Common myeloid progenitor, CD34-positive (primary cell): ENCODE measurements at places on chromosomes 7 and 10.

DNA sequence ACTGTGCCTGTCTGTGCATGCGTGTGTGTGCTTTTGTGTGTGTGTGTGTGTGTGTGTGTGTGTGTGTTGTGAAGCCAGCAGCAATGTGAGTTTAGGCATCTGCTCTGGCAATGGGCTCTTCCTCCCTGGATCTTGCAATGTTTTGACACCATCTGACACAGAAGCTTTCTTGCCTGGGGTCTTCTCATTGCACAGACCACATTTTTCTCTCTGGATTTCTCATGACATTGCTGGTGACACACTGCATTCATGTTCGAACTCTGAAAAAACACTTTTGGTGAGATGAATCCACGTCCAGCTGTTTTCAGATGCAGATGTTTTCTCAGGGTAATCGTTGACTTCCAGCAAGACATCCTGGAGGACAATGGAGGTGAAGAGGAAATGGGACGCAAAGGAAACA, 63.0 kb upstream of the FZD8 start:
- DNase-seq: no peak

DNA sequence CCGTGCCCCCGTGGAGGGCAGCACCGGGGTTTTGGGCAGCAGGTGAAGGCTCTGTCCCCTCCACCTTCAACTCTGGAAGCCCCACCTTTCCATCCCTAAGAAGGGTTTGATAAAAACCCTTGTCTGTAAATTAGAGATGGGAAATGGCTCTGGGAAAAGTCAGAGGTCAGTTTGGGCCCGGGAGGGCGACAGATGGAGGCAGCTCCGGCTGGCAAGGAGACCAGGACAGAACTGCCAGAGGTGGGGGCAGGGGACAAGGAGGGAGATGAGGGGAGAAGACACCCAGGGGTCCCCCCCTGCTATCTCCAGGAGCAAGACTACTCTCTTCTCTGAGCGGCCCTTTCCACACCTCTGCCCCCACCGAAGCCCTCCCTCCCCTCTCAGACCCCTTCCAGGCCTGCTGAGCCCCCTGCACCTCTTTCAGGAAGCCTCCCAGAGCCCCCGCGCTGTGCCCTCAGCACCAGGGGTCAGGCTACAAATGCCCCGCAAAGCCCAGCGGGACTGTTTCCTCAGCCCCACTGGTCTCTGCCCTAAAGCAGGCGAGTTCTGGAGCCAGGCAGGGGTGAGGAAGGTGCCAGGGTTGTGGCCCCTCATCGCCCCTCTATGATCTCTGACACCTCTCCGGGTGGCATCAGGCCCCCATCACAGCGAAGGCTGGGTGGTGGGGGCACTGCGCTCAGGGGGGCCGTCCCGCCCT, 980 bp upstream of the SH2B2 start:
- no peak for DNase-seq

DNA sequence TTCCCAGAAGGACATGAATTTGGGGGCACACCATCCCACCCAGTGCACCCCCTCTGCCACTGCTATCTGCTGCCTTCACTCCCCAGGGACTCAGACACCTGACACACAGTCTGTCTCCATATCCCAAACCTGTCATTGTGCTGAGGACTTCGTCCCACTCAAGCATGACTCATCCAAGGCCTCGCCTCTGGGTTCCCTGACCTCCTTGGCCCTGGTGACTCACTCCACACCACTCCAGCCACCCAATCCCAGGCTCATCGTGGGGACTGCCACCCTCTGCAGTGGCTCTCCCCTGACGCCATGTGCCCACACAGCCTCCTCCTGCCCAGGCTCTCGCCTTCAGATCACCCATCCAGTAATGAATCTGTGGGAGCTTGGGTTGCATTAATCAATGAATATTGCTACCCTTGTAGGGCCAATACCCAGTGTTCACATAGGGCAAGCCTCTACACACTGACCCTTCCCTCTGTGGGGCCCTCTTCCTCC, 6.6 kb upstream of the INSIG1 start:
- DNase-seq: no peak

GRCh38 chr10:47141349-47141748, 158.6 kb upstream of the GDF10 start:
- no peak for DNase-seq

DNA sequence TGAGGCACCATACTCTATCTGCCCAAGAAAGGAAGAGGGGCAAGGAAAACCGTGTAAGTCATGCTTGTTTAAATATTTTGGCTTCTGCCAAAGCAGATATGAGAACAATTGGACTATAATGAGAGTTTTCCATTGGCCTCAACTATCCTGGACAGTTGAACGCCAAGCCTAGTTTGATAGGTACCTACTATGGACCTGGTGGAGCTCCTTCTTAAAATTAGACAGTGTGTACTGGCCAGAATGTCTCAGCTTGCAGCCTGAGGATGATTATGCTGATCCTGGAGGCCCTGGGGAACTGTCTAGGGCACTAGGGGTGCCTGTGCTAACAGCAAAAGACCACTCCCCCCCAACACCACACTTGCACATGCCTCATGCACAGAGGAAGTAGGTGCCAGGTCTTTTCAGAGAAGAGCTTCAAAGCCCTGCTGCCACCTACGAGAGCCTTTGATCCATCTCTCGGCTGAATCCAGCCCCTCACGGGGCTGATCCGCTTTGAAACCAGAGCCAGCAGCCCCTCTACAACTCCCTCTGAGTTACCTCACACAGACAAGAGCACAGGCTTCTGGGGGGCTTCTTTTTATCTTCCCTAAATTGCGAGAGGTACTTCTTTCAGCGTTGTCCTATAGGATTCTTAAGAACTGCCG, 473.8 kb upstream of the GALNT17 start:
- DNase-seq: no peak

GRCh38 chr10:79342295-79342761, 4.9 kb upstream of the PPIF start:
- no peak for DNase-seq

DNA sequence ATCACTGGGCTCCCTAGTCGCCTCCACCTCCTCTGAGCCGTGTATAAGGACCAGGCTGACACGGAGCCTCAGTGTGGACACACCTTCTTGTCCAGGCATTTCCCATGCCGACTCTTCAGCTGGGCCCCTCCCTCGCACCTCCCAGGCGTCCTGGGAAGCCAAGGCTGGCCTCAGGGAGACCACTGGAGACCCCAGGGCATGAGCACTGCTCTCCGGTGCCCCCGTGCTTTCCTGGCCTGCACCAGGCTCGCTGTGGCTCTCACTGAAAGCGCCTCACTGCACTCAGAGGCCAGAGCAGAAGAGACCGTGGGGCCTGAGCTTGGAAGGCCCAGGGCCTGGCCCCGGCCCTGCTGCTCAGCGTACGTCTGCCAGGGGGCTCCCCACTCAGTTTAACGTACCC, 31.4 kb downstream of the LRRC27 start:
- DNase-seq: no peak

GRCh38 chr7:114141415-114141814, 222.6 kb upstream of the PPP1R3A start:
- no peak for DNase-seq

DNA sequence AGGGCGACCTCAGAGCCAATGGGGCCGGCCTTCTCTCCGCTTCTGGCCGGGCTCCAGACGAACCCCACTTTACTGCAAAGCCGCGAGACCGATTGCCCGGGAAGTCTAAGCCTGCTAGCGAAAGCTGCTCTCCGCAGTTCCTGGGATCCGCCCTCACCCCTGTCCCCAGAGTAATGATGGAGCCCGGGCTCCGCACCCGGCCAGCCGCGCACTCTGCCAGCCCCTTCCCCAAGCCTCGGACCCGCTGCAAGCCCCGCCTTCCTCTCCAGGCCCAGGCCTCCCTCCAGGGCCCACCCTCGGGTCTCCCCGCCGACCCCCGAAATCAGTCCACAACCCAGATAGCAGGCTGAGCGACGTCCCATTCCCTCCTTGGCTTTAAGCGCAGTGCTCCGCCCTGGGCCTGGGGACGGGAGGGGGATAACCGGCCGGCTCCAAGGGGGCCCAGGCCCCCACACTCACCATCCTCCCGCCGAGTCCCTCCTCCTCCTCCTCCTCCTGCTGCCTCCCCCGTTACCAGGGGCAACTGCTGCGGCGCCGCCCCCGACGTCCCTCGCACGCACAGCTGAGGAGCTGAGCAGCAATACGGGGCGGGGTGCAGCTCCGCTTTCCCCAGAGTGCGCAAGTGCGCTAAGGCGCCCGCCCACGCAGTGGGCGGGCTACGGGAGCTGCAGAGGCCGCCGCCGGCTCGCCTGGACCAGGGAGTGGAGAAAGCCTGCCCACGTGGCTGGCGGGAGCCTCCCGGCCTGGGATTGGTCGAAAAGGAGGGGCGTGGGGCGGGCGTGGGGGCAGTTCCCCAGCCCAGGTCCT, at the start of gene ARL3:
ARL3 (minus strand) TSS at position 584 of the 807 bp plus-strand sequence; CDS start at position 462, 122 bp downstream.
- peak; percentile 97 for DNase-seq

DNA sequence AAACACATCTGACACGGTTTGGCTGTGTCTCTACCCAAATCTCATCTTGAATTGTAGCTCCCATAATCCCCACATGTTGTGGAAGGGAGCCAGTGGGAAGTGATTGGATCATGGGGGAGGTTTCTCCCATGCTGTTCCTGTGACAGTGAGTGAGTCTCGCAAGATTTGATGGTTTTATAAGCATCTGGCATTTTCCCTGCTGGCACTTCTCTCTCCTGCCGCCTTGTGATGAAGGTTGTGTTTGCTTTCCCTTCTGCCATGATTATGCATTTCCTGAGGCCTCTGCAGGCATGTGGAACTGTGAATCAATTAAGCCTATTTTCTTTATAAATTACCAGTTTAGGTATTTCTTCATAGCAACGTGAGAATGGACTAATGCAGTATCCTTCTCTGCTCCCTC, 5.9 kb upstream of the HTR5A start:
- no peak for DNase-seq

- DNase-seq: no peak
These were observed 69.5 kb upstream of the ZNF92 start for GRCh38 chr7:65304175-65304574.

DNA sequence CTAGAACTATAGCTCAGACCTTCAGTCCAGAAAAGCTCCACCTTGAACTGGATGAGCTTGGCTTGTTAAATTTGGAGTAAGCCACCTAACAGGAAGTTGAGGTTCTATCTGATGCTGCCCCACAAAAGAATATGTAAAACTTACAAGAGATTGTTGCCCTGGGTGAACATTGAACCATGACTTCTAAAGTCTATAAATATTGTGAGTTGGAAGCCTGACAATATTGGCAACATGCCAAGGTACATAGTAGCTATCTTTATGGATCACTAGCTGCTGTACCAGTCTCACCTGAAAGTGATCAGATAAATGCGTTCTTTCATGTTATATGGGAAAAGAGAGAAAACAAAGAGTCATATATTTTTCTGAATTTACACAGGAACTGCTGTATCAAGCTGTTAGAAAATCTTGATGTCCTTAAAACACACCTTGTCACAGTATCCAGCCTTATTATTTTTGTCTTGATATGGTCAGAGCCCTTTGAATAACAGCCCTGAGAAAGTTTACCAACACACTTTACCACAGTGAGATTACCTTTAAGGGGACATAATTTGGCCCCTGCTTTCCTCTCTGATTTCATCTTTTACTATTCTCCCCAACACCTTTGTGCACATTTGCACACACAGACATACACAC, 92.0 kb downstream of the LSMEM1 start:
- no peak for DNase-seq

DNA sequence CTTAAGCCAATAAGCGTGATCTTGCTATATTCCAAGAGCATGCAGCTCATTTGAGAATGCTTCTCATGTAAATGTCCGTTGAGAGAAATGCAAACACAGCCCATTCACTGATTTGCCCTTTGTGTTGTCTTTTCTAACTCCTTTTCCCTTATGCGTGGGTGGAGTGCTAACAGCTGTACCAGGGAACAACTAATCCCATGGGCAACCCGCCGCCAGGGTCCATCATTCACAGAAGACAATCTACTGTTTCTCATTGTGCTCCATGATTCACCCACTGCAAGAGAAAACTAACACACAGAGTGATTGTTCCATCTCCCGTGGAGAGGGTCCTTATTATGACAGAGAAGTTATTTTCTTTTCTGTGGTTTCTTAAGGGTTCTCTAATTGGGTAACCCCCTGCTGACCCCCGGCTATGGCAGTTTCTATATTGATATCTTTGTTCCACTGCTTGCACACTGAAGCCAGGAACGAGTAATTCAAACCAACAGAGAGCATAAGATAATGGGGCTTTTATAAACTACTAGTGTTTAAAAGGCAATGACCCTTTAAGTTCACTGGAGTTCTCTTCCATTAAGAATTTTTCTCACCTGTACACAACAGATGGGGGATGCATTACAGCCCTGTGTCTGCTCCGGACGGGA, 298.7 kb downstream of the BAMBI start:
- DNase-seq: no peak

DNA sequence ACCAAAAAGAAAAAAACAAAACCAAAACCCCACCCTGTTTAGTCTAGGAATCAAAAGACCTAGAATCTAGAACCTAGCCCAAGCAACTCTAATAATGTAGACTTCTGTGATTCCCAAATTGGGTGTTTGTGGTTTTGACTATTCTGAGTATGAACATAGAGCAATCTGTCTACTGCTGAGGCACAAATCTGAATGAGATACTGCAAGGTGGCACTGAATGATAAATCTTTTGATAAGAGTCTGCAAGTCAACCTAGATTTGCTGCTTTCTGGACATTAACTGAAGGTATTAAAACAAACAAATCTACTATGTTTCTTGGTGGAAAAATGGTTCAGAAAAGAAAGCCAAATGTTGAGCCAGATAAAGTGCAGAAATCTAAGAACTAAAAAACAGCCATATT, 50.6 kb downstream of the IRF5 start:
- DNase-seq: no peak

DNA sequence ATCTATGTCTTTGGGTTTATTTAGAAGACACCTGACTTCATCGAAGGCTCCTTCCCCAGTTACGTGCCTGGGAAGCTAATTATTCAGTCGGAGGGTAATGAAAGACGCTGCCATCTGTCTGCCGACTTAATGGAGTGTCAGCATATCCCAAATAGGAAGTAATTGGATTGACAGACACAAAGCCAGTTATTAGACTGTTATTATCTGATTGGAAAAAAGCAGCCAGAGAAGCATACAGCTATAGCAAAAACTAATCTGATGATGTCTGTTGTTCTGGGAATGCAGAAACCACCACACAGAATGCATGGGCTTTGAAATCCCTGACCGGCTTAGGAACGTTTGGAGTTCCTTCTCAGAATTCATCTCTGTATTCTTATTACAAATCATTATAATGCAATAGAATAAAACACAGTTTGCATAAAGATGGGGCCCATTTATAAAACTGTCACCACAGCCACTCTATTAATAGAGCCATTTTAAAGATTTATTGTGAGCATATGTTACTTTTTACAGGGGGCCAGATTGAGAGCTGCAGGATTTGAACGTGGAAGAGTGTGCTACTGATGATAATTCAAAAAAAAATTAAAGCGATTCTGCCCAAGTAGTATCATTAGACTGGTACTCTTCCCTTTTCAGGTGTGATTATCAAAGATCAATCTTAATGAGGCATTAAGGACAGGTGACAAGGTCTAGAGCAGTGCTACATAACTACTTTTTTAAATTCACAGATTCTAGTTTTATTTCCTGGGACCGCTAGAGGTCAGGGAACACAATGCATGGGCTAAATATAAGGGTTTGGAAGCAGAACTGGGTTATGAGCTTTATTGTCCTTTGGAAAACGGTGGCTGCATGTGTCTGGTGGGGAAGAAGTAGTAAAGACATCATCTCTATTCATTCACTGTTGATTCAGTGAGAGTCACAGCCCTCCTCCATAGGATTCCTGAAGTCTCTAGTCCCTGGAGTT, 330.1 kb upstream of the LRGUK start:
- no peak for DNase-seq
